LHCN-M2 (cell line): ENCODE measurements at places on chromosomes 5 and 9. TPM values are rescaled to one million over a fixed set of nuclear protein-coding genes. Genes with fewer than 3 reads are reported as not detected.

The ENTREP1 gene
- 0.11 TPM in 1 of 2 replicates, not detected in the other for total RNA-seq

DNA sequence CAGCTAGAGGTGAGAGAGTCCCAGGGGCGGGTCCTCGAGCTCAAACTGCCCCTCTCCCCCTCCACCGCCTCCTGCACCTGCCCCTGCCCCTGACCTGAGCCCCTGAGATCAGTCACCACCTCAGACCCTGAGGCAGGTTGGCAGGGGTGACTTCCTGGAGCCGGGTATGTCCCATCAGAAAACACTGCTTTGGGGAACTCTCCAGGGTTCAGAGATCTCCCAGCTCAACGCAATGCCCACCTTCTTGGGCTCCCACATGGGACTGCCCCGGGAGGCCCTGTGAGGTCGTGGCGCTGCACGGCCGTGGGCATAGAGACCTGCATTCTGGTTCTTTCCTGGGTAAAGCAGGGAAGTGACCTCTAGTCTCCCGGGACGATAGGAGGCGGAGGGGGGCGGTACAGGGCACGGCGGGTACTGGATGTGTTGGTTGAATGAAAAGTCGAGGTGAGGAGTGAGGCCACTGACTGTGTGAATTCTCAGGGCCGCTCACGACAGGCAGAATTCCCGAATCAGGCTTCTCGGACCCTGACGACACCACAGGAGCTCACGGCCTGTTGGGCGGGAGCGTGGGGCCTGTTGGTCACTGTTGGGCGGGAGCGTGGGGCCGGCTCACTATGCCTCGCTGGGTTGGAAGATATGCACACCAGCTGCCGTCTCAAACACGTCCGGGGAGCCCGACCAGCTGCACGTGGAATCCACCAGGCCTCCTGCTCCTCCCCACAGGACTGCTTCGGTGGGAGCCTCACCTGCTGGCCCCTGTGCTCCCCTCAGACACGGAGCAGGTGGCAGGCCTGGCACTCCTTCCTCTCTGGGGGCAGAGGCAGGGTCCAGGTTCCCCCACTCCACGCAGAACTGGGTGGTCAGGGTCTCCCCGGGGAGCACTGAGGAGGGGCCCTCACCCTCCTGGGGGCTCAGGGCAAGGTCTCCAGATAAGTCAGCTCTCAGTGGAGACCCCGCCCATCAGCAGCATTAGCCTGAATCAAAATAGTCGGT lies 178.0 kb upstream of the PPP1R26 start:
- DNase-seq: no peak

The PHYHD1 gene
- 17.3 and 19.5 TPM in 2 replicates for total RNA-seq

GRCh38 chr9:132185073-132186009 lies 23.5 kb downstream of the NTNG2 start:
- DNase-seq: no peak

GRCh38 chr5:50800410-50800809 lies 134.0 kb downstream of the PARP8 start:
- DNase-seq: no peak

GRCh38 chr9:105725370-105725769 lies 31.0 kb downstream of the TMEM38B start:
- DNase-seq: no peak

DNA sequence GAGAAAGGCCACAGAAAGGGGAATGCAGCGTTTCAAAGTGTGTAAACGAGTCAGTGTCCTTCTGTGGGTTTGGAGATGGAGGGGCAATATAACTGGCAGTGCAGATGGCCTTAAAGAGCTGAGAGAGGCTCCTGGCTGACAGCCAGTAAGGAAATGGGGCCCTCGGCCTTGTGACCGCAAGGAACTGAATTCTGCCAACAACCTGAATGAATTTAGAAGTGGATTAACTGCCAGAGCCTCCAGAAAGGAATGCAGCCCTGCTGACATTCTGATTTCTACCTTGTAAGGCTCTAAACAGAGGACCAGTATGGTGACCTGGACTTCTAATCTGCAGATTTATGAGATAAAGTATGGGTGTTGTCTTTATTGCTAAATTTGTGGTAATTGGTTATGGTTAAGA lies 17.5 kb upstream of the NREP start:
- peak; percentile 37 for DNase-seq

DNA sequence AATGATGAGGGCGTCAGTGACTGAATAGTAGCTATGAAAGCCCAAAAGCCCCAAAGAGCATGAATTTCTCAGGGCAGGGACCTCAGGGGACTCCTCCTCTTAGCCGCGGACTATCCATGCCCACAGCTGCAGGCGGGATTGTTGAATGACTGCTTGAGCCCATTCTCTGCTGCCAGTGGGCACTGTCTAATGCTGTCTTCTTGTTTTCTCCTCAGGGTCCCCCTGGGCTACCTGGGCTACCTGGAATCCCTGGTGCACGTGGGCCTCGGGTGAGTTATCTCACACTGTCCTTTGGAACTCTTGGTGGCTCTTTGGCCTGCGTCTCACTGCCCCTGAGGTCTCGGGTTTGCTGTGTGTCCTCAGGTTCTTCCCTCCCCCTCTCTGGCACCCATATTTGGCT lies 22.7 kb downstream of the COL27A1 start:
- DNase-seq: no peak

- DNase-seq: no peak
These were observed 70.3 kb downstream of the MAP1B start for GRCh38 chr5:72177538-72177937.

- DNase-seq: peak; percentile 4
These were observed 153.2 kb downstream of the COMMD10 start for GRCh38 chr5:116237917-116238500.

The RASEF gene
- total RNA-seq: not detected in 2 replicates

The SMIM33 gene
- total RNA-seq: not detected in 2 replicates

GRCh38 chr9:34025062-34025461 lies 23.6 kb downstream of the UBAP2 start:
- no peak for DNase-seq

The TAF1L gene
- total RNA-seq: not detected in 2 replicates

- no peak for DNase-seq
These were observed 33.4 kb downstream of the C5orf15 start for GRCh38 chr5:133934822-133935666.

GRCh38 chr5:58852566-58852965 lies 269.7 kb downstream of the RAB3C start:
- no peak for DNase-seq

DNA sequence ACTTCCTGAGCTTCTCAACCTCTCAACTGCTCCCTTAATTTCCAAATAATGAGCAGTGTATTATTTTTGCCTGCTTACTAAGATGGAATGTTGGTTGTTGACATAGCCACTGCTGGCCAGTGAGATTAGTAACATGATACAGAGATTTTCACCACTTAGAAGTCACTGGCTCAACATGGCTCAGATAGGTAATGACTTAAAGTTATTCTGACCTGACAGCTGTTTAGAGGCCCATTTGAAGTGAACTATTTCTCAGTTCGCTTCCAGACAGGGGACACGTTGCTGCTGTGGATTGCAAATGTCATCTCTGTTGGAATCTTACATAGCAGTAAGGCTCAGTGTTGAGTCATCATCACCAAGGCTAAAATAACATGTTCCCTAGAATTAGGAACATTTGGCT lies 490.2 kb downstream of the TLE4 start:
- peak; percentile 100 for DNase-seq

GRCh38 chr9:112447283-112447761 lies 39.3 kb upstream of the KIAA1958 start:
- DNase-seq: peak; percentile 13

The DCAF12 gene
- 21.7 and 25.0 TPM in 2 replicates for total RNA-seq

DNA sequence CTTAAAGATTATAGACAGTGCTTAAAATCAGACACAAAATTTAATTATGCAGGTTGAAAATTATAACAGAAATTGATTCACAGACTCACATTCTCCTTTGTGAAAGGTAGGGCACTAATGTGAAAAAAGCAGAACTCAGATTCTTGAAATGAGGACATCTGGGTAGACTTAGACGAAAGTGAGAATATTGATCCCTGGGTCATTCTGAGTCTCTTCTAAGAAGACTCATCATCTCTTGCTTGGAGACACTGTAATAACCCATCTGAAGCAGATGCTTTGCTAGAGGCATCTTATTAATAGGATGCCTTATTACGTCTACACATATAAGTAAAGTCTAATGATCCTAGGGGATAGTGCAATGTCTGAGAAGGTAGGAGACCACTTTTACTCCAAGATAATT lies 274.4 kb downstream of the HINT1 start:
- DNase-seq: no peak

The NKD2 gene
- not detected in 2 replicates for total RNA-seq

- DNase-seq: no peak
These were observed 684 bp upstream of the JMY start for GRCh38 chr5:79235261-79235633.

DNA sequence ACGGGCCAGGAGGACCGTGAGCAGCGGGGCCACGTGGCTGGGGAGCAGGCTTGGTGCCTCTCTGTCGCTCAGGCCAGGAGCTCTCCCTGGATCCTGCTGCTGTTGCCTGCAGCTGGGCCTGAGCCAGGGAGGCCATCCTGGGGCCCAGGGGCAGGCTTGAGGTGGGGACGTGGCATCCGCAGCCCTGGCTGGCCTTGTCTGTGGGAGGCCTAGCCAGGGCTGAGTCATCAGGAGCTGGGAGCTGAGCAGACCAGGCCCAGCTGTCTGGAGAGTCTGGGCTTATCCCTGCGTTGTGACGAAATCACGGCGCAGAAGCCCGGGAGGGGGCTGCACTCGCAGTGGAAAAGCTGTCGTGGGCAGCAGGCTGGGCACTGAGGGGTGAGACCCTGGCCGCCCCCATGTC lies 138.8 kb upstream of the COL5A1 start:
- DNase-seq: peak; percentile 96

DNA sequence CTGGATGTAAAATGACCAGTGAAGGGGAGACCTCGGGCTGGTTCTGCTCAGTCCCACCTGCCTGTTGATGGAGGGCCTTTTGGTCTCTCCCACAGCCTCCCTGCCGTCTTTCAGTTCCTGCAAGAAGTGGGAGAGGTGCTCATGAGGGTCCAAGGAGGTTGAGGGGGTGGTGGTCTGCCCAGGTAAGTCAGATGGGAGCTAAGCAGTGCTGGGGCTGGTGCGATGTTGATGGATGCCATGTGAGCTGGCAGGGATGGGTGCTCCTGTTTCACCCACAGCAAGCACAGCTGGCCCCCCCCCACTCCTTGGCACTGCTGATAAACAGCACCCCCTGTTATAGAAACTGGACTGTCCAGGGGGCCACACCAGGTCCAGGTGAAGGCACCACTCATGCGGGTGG lies 145.6 kb downstream of the NSG2 start:
- no peak for DNase-seq

The GALT gene
- 27.7 and 29.6 TPM in 2 replicates for total RNA-seq

The ANKRD31 gene
- not detected in 2 replicates for total RNA-seq

The MSX2 gene
- 4.0 and 4.9 TPM in 2 replicates for total RNA-seq
